ENCODE measurements at places on chromosomes 5 and 9. TPM values are rescaled to one million over a fixed set of nuclear protein-coding genes. Genes with fewer than 3 reads are reported as not detected.

DNA sequence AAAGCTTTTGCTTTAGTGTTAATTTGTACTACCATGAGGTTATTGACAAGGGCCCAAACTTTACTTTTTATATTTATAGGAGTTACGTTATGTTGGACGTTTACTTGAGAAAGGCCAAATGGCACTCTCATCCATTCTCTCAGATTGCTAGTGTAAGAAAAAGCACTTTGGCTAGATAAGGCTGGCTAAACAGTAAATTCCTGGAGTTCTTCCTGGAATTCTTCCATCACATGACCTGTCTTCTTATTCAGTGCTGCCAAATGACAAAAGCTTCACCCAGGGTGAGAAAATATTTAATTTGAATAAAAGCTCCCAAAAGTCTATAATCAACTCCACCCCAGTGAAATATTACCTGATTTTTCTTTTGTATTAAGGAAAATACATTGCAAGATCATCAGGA, 1568.9 kb upstream of the ACO1 start:
- H3K27me3 ChIP-seq = no peaks in the 10 kb centered on the region
- H3K4me3 ChIP-seq = no peak overlapping the region
- H3K4me1 ChIP-seq = peaks cover 6% of the 10 kb centered on the region
- no peaks in the 10 kb centered on the region for H3K36me3 ChIP-seq

DNA sequence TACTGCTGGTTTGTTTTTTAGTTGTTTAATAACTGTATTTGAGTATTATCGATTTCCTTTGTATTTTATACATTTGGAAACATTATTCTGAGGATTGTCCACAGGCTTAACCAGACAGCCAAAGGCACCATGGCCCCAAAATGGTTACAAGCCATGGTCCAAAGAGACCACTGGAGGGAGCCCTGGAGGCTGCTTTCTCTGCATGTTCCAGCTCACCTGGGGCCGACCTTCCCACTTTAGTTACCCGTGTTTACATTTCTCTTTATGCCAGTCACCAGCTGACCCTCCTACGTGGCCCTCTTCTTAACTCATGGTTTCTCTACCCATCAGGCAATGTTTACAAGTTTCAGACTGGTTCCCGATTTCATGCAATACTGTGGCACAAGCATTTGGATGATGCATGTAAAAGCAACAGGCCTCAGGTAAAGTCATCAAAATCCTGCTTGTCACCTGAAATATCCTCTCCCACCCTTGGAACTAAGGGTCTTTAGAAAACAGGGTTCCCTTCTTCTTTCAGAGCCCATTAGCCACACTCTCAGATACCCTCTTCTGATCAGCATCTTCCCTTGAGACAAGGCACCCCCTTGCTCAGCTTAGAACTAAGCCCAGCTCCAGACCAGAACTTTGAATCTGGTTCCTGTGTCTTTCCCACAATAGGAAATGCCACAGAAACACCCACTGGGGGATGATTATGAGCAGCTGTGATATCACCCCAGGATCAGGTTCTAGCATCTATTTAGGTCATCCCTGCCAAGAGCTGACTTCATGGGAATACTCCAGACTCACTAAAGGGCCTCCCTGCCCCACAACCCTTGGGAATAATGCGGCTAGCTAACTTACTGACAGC, 49.9 kb upstream of the GARNL3 start:
- H3K4me1 ChIP-seq = peaks cover 8% of the 10 kb centered on the region
- no peak overlapping the region for H3K27ac ChIP-seq
- no peaks in the 10 kb centered on the region for H3K27me3 ChIP-seq
- no peak overlapping the region for H3K4me3 ChIP-seq
- no peaks in the 10 kb centered on the region for H3K36me3 ChIP-seq
- peak; percentile 91 for DNase-seq

DNA sequence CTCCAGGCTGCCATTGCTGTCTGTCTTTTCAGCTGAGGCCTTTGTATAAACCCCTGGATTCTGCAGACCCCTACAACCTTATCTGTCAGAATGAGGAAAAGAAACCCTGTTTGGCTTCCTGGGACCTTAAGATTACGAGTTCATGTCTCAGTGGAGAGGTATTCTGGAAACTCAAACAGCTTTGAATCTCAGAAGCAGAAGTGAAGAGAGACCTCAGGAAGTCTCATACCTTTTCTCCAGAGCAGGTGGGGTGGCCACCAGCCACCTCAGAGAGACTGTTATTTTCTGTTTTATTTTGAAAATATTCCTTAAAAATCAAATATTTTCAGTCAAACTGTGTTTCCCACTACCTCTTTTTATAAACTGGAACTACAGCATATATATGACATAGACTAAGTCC, 457.5 kb downstream of the TMEM232 start:
- no peak for DNase-seq
- H3K27ac ChIP-seq = no peak overlapping the region
- no peaks in the 10 kb centered on the region for H3K4me1 ChIP-seq
- H3K4me3 ChIP-seq = no peak overlapping the region
- H3K27me3 ChIP-seq = no peaks in the 10 kb centered on the region

DNA sequence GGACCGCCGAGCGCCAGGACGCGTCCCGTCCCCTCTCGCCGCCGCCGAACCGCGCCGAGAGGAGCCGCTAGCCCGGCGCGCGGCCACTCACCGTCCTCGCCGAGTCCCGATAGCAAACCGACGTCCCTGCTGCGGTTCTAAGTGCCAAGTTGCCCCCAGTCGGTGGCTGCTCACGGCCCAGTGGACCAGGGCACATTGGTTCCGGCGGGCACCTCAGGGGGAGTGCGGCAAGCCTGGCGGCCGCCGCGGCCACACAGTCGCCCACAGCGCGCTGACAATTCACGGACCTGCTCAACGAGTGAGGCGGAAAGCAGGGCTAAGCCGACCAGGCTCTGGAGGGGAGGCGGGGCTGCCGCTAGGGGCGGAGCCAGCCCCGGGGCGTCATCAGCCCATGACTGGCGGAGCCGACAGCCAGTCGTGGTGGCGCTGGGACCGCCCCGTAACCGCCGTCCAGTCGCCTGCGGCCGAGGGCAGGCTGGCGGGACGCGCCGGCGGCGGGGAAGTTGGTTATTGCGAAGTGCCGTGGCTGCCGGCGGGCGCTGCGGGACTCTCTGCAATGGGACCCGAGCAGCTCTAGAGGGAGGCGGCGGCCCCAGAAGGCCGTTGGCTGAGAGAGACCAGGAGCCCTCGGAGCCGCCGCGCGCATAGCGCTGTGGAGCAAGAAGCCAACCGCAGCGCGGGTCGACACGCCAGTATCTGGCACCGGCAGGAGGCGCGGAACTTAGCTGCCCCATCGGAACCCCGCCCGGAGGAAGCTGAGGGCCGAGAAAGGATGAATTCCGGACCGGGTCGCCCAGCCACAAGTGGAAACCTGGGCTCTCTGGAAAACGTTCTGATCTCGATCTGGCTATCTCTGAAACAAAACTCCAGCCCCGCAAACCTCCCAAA, at the start of gene MARCHF3:
Gene MARCHF3 (minus strand): TSS at position 300 of the 888 bp plus-strand sequence. CDS start 112,387 bp downstream, outside the sequence.
- peak; percentile 96 for DNase-seq
- no peaks in the 10 kb centered on the region for H3K36me3 ChIP-seq
- H3K4me1 ChIP-seq = peaks cover 32% of the 10 kb centered on the region
- H3K27ac ChIP-seq = peak within 1 kb of the TSS; percentile 23
- peaks cover 41% of the 10 kb centered on the region for H3K27me3 ChIP-seq
- H3K4me3 ChIP-seq = peak within 1 kb of the TSS; percentile 76

GRCh38 chr9:38334234-38334633, 58.3 kb upstream of the ALDH1B1 start:
- no peak overlapping the region for H3K4me3 ChIP-seq
- no peaks in the 10 kb centered on the region for H3K27me3 ChIP-seq
- peak; percentile 72 for DNase-seq
- no peaks in the 10 kb centered on the region for H3K36me3 ChIP-seq
- no peaks in the 10 kb centered on the region for H3K4me1 ChIP-seq
- H3K27ac ChIP-seq = no peak overlapping the region

DNA sequence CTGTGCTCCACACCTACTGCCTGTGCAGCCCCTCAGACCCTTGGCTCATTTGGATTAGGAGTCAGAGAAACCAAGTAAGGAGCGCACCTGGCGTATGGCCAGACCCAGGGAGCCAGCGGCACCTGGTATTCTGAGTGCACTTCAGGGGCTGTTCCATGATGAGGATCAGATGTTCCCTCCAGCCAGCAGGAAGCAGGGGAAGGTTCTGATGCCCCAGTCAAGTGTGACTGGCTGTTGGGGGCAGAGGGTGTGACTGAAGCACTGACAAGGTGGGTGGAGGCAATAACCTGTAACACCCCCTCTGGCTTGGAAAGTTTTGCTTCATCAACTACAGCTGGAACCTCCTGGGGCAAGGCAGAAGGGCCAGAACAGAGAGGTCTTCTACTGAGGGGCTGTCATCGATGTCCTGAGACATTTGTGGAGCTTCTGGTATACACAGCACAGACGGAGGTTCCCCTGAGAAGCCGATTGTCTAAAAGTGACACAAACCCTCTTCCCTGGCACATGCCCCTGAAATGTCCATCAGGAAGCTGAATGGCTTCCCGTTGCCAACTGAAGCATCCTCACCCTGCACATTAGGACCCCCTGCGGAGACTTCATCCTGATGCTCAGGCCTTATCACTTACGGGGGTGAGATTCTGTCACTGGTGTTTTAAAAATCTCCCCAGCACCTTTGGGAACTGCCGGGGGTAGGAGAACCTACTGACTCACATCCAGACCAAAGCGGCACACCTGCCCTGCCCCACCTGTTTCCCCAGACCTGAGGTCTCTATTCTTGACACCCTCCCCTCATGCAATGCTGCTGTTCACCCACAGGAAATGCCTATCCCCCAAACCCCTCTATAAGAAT, 21.1 kb downstream of the TRAF1 start:
- no peaks in the 10 kb centered on the region for H3K4me1 ChIP-seq
- DNase-seq = no peak
- H3K27me3 ChIP-seq = no peaks in the 10 kb centered on the region
- no peak overlapping the region for H3K27ac ChIP-seq
- H3K4me3 ChIP-seq = no peak overlapping the region

- no peak overlapping the region for H3K4me3 ChIP-seq
- DNase-seq = no peak
- peak overlapping the region; percentile 58 for H3K27ac ChIP-seq
- H3K27me3 ChIP-seq = no peaks in the 10 kb centered on the region
- peaks cover 26% of the 10 kb centered on the region for H3K4me1 ChIP-seq
- no peaks in the 10 kb centered on the region for H3K36me3 ChIP-seq
Observed at GRCh38 chr9:6788162-6789016, 30.6 kb downstream of the KDM4C start.

FOXD4L5 gene
- total RNA-seq = not detected

SLCO4C1 gene
- total RNA-seq = 6.7 TPM

All from GM23338 (cell line).